Stimulated activated naive CD4-positive, alpha-beta T cell (primary cell): ENCODE measurements at places on chromosomes 6 and 20.

- DNase-seq, result no peak
Measured at GRCh38 chr6:23505026-23505425, 621.0 kb upstream of the NRSN1 start.

GRCh38 chr6:124800222-124800621 lies 162.0 kb upstream of the RNF217 start:
- no peak for DNase-seq

GRCh38 chr20:24364482-24364881 lies 104.9 kb upstream of the SYNDIG1 start:
- no peak for DNase-seq

DNA sequence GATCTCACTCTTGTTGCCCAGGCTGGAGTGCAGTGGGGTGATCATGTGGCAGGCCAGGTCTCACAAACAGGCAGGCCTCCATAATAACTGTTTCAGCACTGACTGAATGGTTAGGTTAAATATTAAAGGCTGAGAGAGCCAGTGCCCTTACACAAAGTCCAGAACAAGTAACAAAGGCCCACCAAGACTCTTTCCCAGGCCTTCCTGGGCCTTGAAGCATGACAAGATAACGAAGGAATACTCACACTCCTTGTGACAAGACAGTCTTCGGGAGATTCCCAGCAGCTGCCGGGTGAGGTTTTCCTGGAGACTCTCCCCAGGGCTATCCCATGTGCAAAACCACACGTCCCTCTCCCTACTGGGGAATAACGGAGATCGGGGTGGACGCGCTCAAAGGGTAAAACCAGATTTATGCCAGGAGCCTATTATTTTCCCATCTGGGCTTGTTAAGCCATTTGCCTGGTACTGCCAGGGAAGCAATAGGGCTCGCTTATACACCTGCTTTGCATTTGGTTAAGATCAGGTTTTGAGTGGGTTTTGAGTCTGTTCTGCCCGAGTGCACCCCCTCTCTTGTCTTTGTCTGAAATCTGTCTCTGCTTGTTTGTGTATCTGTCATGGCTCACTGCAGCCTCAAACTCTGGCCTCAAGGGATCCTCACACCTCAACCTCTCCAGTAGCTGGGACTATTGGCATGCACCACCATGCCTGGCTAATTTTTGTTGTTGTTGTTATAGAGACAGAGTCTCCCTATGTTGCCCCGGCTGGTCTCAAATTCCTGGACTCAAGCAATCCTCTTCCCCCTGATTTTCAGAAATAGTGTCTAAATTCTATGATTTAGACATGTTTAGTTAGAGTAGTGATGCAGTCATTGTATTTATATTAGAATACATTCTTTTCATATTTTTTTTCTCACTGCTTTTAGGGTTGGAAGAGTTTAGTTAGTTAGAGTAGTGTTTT lies 1.4 kb upstream of the ENPP3 start:
- no peak for DNase-seq

- DNase-seq, result no peak
Measured at GRCh38 chr6:164258421-164258820, 843.9 kb downstream of the QKI start.

- no peak for DNase-seq
Measured at GRCh38 chr6:30127238-30128093, 8.5 kb upstream of the TRIM40 start.

GRCh38 chr6:56572788-56573471 lies 69.8 kb downstream of the DST start:
- no peak for DNase-seq

DNA sequence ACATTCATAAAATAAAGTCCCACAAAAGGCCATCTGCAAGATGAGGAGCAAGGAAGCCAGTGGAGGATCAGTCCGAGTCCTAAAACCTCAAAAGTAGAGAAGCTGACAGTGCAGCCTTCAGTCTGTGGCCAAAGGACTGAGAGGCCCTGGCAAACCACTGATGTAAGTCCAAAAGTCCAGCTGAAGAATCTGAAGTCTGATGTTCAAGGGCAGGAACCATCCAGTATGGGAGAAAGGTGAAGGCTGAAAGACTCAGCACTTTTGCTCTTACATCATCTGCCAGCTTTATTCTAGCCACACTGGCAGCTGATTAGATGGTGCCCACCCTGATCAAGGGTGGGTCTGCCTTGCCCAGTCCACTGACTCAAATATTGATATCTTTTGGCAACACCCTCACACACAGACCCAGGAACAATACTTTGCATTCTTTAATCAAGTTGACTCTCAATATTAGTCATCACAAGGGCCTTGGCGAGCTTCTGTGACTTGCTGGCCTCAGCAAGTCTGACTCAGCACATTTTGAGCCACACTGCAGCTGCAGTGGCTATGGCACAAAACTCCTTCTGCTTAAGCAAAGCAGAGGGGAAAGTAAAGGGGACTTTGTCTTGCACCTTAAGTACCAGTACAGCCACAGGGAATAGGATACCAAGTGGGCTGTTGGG lies 1370.3 kb upstream of the CITED2 start:
- no peak for DNase-seq
